Thoracic aorta (tissue), 2 donors: ENCODE measurements at places on chromosomes 16 and 17.

GRCh38 chr17:30952638-30953393, 18.0 kb upstream of the RNF135 start:
- no peak for DNase-seq

- no peak for DNase-seq
These were observed 383.2 kb upstream of the CCL2 start for GRCh38 chr17:33871720-33872540.

- DNase-seq: no peak
These were observed 2.0 kb downstream of the TMC5 start for GRCh38 chr16:19419698-19420075.

- no peak for DNase-seq
These were observed 1.1 kb upstream of the TPPP3 start for GRCh38 chr16:67394155-67395104.

DNA sequence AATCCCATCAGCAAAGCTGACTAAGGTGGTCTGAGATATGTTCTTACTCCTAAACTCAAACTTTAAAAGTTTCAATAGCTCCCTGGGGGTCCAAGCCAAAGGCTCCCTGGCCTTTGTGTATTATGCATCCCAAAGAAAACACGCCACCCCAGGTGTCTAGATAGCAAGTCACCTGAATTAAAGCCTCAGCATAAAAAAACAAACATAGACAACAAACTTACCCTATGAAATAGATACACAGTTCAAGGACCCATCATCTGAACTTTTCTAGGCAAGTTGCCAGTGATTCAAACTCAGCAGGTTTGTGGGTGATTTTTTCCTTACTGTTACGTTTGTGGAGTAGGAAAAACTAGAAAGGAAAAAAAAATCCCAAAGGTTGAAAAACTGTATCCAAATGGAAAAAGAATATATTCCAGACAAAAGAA, 12.5 kb downstream of the CMTM3 start:
- DNase-seq: no peak
